ENCODE measurements at places on chromosomes 2 and 18.

- DNase-seq, result no peak
Measured at GRCh38 chr18:79523206-79523735, 127.5 kb downstream of the NFATC1 start.

GRCh38 chr18:50560681-50561629 lies 1.1 kb downstream of the MAPK4 start:
- DNase-seq, result no peak

GRCh38 chr2:142870526-142870925 lies 6.9 kb upstream of the KYNU start:
- DNase-seq, result no peak

- no peak for DNase-seq
Measured at GRCh38 chr18:30175061-30175574, 867.4 kb downstream of the DSC3 start.

DNA sequence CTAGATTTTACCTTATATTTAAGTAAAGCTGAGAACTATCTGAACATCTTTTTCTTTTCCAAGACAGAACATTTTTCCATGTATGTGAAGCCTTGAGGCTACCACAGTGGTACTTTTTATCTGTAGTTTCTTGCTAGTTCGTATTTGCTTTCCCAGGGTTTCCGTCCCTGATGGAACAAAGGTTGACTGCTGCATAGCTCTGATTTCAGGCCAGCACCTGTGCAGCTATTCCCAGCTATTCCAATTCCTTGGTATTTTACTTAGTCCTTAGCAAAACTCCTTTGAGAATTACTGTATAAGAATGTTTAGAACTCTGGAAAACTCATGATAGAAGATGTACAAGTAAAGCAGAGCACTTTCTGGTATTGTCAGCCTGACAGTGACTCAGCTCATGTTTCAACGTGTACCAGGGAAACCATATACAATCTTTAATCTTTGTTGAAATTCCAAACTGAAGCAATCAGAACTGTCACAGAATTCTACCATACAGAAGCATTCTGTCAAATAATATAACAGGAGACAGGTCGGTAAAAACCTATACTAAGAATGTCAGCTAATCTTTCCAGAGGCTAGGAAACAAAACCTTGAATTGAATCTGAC lies 162.2 kb downstream of the PKP4 start:
- no peak for DNase-seq

DNA sequence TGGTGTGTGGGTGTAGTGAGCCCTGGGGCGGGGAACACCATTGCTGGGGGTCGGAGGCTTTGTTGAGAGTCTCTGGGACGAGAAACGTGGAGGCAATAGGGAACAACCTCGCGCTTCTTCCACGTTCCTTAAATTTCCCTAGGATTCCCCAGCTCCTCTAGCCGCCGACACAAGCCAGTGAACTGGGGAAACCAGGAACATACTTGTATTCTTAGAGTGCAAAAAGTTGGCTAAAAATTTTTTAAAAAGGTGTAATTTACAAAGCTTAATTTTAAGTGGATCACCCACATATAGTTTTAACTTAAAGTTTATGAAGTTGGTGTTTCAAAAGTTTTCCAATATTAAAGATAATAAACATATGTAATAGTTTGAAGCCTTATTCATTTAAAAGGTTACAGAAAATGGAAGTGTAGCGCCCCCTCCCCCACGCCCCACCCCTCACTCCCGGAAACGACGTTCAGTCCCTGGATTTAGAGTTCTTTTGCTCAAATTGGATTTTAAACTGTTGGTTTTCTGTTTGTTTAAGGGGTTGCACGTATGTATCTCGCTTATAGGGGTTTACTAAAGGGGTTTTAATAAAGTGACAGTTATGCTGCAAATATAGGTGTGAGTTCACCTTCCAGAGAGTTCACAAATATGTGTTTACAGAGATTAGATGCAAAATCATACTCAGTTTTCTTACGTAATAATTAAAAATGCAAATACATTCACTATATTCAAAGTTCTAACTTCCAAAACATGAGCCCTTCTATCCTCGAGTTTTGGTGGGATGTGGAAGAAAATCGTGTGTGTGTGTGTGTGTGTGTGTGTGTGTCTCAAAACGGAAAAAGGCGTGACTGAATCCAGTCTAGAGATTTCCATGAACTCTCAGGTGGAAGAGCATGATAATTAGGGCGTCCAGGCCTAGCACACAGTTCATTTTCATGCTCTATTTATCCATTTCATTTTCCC lies 872 bp downstream of the DSG2 start:
- no peak for DNase-seq

- no peak for DNase-seq
Measured at GRCh38 chr2:43088143-43089073, 138.0 kb downstream of the ZFP36L2 start.

- no peak for DNase-seq
Measured at GRCh38 chr2:29209551-29209950, 94.3 kb downstream of the CLIP4 start.

GRCh38 chr2:15672961-15673918 lies 81.6 kb downstream of the DDX1 start:
- DNase-seq, result no peak

DNA sequence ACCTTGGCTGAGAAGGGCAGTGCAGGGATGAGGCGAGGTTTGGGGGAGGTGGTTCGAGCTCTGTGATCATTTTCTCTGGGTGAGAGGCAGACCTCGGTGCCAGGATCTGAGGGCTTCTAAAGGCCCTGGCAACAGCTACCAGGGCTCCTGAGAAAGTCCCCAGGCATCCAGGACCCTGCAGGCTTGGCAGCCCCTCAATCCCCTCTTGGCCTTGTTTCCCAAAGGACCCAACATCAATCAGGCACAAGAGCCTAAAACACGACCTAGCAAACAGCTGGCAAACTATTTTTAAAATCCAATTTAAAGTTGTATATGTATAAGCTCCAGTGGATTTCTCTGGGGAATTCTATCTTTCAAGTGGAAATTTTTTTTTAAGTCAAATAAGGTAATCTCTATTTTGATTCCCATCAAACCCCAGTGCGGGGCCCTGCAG lies 15.0 kb upstream of the MAT2A start:
- no peak for DNase-seq

- DNase-seq, result no peak
Measured at GRCh38 chr18:23992089-23992940, 22.2 kb upstream of the TTC39C start.

- DNase-seq, result no peak
Measured at GRCh38 chr2:240363746-240364581, 71.5 kb upstream of the GPC1 start.

- DNase-seq, result no peak
Measured at GRCh38 chr2:161107265-161107664, 53.0 kb upstream of the TANK start.

DNA sequence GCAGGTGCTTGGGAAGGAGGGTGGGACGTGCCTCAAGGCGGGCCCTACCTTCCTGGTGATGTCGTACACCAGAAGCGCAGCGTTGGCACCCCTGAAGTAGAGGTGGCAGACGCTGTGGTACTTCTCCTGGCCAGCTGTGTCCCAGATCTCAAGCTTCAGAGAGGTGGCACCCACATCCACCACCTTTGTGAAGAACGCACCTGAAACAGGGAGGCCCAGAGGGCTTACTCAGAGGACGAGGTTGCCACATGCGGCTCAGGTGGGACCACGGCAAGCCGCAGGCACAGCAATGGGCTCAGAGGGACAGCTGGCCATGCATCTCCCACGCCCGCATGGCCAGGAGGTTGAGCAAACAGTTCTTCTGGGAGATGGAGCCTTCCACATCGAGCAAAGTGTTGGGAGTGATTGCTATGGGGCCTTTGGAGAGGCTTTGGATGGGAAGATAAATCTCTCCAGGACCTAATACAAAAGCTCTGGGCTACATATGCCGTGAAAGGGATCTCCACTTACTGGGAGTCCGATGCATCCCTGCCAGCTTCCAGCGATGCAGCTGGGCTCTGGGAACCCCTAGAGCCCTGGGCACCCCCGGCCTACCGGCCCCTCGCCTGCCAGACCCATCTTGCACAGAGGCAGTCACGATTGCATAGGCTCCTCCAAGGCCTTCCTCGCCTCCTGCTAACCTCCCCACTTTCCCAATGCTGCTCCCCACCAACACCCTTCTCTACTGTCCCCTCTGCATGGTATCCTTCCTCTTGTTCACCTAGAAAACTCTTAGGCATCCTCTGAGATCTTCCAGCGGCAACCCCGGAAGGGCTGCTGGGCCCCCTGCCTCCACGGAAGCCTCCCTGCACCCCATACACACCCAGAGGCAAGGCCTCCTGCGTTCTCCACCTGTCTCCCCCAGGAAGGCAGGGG lies 11.8 kb downstream of the PRLH start:
- DNase-seq, result no peak

GRCh38 chr18:77668219-77668618 lies 418.6 kb downstream of the GALR1 start:
- no peak for DNase-seq

DNA sequence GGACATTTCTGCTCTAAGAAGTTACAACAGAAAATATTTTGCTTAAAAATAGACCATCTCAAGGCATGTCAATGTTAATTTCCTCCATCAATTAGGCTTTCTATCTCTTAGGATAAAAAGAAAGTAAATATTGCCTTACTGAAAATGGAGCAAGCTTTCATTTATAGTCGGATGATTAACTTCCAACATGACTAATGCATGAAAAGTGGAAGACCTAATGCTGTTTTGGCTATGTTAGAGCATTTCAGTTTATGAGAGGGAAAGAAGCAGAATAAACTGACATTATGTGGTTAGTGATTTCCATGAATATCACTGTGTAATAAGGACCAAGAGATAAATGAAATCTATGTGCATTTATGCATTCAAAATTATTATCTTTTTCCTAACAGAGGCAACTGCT lies 475.2 kb upstream of the UBE2E3 start:
- no peak for DNase-seq

DNA sequence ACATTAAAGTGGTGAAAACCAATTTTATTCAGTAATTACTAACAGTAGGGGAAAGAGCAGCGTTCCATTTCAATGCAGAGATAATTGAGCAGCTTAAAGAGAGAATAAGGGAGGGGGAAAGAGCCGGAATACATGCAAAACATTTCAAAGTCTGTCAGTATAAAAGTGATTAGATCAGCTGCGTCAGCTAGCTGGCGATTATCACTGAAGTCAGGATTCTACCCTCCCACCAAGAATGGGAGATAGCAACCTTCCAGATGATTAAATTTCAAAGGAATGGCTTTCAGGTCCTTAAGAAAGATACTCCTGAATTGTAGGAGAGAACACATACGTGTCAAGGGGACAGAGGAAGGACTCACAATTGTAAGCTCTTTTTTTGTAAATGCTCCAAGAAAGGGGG lies 2.7 kb upstream of the ZC3H6 start:
- DNase-seq, result no peak

DNA sequence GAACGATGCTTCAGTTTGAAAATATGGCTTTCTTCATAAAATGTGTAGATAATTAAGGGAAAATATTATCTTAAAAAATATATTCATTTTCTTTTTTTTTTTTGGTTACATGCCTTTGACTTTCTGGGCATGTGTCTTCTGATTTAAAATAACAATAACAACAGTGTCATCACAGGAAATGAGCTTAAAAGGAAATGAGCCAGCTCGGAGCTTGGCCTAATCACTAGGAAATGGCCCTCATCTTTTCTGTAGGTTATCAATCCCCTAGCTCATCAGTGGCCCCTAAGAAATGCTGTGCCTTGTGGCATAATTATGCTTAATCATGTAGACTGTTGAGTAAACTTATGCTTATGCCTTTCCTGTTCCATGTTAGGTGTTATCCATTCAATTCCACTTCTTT lies 141.8 kb upstream of the FHL2 start:
- no peak for DNase-seq

- DNase-seq, result no peak
Measured at GRCh38 chr2:127193967-127194280, 26.2 kb downstream of the CYP27C1 start.

GRCh38 chr2:1546023-1546591 lies 132.8 kb downstream of the TPO start:
- DNase-seq, result no peak

DNA sequence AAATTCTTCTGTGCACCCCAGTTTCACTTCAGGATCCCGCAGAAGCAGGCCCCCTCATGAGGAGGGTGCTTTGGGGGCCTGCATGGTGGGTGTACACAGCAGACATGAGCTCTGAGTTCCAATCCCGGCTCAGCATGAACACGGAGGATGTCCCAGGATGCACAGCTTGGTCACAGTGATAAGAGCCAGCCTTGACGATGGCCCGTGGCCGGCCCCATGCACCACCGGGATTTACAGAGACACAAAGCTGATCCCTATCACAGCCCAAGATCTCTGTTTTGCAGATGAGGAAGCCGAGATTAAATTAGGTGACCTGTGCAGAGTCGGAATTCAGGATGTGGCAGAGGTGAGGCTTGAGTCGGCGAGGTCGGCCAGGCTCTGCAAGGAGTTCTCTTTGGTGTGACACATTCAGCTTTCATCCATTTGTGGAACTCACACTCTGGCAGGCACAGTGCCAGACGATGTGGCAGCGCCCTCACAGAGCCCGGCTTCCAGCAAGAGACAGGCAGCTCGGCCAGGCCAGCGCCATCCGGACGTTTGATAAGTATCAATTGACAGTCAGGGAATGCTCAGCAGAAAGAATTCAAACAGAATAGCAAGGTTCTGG lies 456.3 kb upstream of the MYT1L start:
- peak; percentile 28 for DNase-seq

DNA sequence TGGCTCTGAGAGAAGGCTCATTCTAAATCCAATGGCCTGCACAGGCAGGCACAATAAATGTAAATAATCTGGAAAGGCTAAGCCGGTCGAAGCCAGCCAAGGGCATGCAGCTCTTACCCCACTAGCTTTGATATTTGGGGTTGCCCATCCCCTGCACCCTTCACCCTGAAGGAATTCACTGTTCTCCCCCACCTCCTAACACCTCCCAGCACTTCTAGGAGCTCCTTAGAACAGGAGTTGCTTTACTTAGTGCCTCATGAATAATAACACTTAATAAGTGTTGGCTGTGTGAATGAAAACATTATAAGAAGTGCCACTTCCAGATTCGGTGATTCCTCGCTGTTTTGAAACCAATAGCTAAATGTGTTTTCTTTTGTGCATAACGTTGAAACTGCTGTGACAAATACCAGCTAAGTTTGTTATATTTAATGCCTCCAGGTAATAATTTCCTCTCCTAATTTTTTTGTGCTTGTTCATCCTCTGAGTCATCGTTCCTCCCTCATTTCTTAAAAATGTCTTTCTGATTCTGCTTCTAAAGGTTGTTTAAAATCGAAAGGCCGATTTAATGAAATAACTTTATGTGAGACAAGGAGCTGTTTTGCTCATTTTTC lies 458.8 kb downstream of the METTL4 start:
- DNase-seq, result no peak

GRCh38 chr18:78801011-78801410 lies 178.6 kb upstream of the SALL3 start:
- no peak for DNase-seq

DNA sequence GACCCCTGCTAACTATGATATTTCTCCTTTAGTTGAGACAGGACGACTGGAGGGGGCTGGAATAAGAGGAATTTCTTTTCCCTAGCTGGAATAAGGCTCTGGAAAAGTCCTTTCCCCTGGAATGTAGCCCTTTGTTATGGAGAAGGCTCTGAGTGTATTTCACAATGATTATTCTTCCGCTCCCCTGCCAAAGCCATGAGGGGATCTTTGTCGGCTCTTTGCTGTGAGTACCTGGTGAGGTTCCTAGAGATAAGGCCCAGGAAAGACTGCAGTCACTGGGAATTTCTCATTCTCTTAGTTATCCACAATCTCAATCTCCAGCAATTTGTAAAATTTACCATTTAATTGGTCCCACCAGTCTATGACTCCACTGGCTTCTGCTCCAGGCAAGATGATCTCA lies 340.2 kb upstream of the HNRNPA3 start:
- no peak for DNase-seq
